T-helper 9 cell (primary cell): ENCODE measurements at places on chromosomes 3 and 15.

- DNase-seq, result no peak
Observed at GRCh38 chr3:97916576-97916975, 55.7 kb downstream of the RIOX2 start.

GRCh38 chr3:45596290-45596791 lies 1.8 kb downstream of the LIMD1 start:
- DNase-seq, result no peak

- DNase-seq, result no peak
Observed at GRCh38 chr15:33357845-33358244, 47.1 kb downstream of the RYR3 start.

GRCh38 chr15:56242576-56243162 lies 1.0 kb downstream of the RFX7 start:
- no peak for DNase-seq

DNA sequence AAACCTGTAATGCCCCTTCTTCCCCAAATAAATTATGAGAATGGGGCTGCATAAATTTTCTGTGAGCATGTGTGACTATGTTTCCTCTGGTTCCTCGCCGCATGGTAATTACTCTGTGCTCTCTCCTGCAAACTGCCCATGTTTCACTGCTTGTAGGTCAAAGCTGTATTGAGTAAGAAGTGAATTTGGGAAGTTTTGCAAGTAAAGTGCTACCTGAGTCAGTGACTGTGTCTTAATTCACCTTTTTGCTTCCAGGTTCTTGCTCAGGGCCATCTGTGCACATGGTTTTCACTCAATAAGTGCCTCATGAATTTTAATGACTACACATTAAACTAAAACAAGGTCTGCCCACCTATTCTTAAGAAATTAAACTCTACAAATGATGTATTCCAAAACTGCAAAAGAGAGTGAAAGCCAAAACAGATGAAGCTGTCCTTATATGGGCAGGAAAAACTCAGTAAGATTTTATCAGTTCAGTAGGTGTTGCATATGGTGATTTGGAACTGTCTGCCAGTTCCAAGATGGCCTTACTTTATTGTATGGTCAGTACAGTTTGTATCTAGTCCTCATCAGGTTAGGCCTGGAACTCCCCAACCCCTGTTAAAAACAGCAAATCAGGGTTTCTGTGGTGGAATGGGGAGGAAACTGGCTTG lies 100.0 kb downstream of the LPP start:
- DNase-seq, result no peak

GRCh38 chr3:30333903-30334302 lies 272.5 kb upstream of the TGFBR2 start:
- DNase-seq, result no peak

DNA sequence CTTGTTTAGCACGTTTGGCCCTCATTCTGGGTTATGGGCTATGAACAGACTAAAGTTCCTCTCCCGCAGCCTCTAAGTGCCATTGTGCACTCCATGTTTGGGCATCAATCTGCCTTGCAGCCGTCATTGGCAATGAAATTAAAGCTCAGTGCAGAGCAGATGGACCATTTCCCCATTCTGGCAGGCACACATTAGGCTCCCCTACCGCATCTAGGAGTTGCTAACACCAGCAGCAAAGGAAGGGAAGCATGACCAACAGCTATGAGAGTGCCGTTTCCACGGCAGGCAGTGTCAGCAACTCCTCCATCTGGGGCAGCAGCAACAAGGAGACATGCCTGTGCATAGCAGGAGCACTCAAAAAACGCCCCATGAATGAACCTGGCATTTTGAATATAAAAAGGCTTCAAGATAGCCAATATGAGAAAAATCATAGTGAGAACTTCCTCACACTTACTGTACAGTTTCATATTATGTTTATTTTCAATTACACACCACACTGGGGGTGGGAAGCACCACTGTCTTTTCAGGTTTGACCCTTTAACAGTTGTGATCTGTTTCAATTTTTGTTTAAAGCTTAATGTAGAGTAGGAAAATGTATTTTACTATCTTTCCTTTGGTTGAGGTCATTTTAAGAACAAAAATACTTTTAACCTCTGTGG lies 218.7 kb downstream of the KCNMB2 start:
- no peak for DNase-seq

DNA sequence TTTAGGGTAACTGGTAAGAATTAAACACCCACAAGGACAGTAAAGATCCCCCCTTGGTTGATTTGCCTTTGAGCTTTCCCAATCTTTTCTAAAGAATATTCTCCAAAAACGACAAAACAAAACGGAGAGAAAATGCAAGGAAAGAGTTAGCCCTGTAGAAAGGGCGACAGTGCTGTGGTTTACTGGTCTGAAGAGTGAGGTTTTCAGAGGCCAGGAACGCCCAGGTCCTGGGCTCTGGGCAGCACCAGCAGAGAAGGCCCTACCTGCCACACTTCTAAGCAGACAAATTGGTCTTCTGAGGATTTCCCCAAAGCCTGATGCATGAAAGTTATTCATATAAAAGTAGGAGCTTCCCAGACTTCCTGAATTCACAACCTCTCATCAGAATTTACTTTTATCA lies 119.3 kb downstream of the KCNMB2 start:
- no peak for DNase-seq

- DNase-seq, result no peak
Observed at GRCh38 chr3:11370191-11370590, 98.0 kb downstream of the ATG7 start.

DNA sequence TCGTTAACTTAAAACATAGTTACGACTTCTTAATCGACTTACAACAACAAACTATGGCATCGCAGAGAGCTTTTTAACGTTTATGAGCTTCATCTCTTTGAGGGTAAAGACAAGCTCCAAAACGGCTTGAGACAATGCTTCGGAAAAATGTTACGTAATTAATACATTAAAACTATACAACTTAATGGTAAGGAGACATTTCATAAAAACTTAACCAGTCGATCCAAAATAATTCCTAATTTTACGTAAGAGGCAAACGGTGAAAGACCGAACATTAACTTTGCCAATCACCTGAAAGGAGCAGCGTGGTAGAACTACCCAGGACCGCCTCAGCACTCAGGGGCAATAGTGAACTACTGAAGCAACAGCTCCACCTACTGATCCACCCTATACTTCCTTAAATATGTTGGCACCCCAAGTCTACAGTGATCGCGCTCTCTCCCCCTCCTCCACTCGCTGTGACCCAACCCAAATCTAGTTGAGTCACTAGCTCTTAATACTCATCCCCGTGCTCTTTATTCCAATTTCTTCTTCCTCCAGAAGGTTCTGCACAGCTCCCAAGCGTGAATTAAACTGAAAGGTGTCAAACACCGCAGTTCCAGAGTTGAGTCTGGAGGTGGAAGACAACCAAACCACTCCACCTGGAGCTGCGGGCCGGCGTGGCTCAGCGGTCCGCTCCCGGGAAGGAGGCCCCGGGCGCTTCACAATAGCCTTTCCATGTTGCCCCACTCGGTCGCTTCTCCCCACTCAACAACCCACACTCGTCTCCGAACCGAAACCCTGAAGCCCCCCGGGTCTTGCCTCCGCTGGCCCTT lies 901 bp downstream of the NAA50 start:
- peak; percentile 60 for DNase-seq

DNA sequence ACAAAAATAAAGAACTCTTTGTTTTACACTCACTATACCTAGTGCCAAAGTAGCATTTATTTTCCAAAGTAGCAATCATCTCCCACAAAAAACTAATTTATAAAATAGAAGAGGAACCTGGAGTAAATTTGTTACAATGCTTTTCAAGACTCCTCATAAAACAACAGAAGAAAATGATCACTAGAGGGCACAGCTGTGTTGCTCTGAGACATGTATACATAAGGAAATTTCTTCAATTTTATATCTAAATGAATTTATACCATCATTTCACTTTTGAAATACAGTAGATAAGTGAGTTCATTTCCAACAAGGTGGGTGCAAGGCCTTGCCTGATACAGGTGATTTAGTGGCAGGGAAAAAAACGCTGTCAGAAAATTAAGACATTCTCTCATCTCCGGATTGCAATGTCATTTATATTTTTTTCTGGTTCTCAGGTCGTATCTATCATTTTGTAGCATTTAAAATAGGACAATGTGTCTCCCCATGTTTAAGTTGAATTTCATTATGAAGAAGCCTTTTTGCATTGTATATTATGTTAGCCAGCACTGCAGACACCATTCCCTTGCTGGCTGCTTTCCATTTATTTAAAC lies 25.3 kb upstream of the ARHGEF26 start:
- DNase-seq, result no peak

GRCh38 chr15:94231723-94232468 lies 535 bp downstream of the MCTP2 start:
- DNase-seq, result no peak

GRCh38 chr3:65597226-65597951 lies 441.3 kb downstream of the MAGI1 start:
- DNase-seq, result no peak

DNA sequence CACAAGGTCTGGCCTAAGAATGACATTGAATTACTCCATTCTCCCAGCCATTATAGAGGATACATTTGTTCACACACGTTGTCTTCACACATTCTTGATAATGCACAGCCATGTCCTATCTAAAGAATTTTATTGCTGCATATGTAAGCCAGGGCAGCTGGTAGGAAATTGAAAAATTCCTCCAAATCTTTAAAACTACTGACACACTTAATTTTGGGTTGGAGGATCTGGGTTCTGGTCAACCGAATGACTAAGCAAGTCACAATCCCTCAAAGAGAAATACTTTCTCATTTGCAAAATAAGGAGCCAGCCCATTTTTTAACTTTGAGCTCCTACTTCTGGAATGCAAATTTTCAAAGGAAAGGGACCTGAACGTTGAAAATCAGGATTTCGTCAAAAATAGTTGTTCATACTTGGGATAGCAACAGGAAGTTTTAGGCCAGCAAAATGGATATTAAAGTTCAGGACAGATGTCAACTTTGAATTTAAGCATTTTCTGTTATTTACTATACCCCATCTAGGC lies 638.3 kb downstream of the NTRK3 start:
- no peak for DNase-seq

GRCh38 chr3:22951910-22952309 lies 251.2 kb upstream of the UBE2E2 start:
- no peak for DNase-seq

- DNase-seq, result no peak
Observed at GRCh38 chr3:100083209-100083608, 31.1 kb downstream of the FILIP1L start.

DNA sequence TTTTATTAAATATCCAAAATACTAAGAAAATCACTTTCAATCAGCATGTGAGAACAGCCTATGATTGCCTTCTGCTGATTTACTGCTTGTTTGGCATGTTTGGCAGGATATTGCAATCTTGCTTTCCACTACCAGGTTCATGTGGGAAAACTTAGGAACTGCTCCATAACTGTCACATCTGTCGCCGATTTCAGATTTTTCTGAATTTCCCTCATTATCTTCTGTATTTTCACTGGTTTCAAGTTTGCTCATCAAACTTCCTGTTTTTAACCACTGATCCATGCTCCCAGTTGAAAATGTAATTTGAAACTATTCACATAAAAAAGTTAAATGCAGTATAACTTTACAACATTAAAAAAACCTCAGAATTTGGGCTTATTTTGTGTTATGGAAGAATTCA lies 93.0 kb downstream of the NFKBIZ start:
- no peak for DNase-seq

- no peak for DNase-seq
Observed at GRCh38 chr3:100008081-100008698, 106.1 kb downstream of the FILIP1L start.

- DNase-seq, result no peak
Observed at GRCh38 chr15:64247535-64247905, 84.7 kb upstream of the PPIB start.

GRCh38 chr15:63519041-63519440 lies 14.6 kb downstream of the USP3 start:
- DNase-seq, result no peak

- DNase-seq, result no peak
Observed at GRCh38 chr3:119613872-119614271, 16.2 kb downstream of the PLA1A start.

DNA sequence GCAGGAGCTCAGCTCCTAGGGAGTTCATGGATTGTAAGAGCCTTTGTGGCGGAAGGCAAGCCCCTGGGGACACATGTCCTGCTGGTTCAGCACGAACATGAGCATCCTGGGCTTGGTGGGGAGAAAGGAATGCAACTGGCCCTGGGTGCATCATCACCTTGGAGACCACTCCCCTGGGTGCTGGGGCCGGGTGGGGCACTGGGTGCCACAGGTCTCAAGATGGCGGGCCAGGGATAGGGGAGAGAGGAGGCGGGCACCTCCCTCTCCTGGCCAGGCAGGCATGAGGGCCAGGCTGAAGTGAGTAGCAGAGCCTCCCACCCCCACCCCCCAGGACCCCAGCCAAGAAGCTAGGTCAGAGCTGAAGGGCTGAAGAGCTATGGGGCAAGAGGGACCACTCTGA lies 768 bp downstream of the PCBP4 start:
- no peak for DNase-seq

DNA sequence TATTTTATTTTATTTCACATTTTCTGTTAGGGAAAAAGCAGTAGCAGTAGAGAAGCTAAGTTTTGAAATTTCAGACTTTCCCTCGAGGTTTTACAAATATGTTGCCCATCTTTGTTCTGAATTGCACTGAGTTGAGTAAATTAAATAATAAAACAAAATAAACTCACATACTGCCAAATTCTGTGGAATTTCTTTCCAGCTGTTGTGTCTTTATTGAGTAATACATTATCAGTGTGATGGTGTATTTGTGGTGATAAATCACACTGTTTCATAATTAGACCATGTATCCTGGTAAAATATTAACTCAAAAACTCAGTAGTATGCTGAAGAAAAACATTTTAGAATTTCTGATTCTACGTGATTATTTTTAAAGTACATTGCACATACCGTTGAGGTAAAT lies 592.1 kb downstream of the SI start:
- DNase-seq, result no peak

- DNase-seq, result no peak
Observed at GRCh38 chr3:128416578-128417211, 50.0 kb downstream of the DNAJB8 start.

GRCh38 chr3:58577269-58577821 lies at the start of gene FAM107A:
Gene FAM107A (minus strand): TSS chr3:58577391. CDS start chr3:58569860, 7,531 bp downstream.
- DNase-seq, result no peak

DNA sequence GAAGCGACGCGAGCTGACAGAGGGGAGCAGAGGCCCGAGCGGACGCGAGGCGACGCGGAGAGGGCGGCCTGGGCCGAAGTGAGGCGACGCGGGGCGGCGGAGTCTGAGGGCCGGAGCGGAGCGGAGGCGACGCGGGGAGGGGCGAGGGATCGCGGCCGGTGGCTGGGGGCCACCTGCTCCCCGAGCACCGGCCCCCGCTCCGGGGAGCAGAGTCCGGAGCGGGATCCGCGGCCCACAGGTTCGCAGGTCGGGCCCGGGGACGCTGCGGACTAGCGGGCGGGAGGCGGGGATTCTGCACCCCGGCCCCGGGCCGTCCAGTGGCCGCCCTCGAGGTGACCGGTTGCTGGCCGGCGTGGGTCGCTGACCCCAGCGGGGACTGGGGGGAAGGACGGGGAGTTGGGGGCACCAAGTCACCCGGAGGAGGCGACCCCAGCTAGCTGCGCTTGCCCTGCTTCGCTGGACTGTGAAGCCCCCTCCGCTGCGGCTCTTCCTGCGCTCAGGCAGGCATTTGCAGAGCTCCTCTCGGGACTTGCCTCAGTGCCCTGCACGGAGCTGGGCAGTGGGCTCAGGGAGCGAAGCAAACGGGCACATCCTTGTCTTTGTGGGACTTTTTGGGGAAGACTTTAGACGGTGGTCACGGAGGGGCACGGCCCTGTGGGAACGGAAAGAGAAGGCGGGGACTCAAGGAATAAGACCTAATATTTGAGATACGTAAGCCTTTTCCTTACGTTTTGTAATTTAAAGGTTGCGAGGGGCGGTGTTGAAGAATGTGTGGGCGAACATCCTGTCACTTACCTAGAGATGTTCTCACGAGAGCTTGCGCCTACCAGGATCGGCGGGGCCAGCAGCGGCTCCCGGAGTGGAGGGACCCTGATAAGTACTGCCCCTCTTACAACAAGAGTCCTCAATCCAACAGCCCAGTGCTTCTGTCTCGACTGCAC lies 566 bp downstream of the HMCES start:
- peak; percentile 34 for DNase-seq
